ENCODE measurements at places on chromosomes 7 and 10.

- no peak for DNase-seq
These were observed 88.8 kb downstream of the CHST15 start for GRCh38 chr10:124004663-124005004.

DNA sequence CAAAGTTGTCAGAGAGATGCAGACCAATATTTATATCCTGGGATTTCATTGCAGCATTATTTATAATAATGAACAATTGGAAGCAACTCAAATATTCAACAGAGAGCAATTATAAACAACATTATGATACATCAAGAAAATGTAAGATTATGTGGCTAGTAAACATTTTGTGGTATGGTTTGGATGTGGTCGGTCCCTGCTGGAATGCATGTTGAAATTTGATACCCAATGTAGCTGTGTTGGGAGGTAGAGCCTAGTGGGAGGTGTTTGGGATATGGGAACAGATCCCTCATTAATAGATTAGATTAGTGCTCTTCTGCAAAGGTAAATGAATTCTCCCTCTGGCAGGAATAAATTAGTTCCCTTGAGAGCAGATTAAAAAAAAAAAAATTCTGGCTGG lies 350.9 kb downstream of the ANKRD30A start:
- no peak for DNase-seq

- DNase-seq, result no peak
These were observed 40.3 kb downstream of the CYTH3 start for GRCh38 chr7:6232116-6232515.

DNA sequence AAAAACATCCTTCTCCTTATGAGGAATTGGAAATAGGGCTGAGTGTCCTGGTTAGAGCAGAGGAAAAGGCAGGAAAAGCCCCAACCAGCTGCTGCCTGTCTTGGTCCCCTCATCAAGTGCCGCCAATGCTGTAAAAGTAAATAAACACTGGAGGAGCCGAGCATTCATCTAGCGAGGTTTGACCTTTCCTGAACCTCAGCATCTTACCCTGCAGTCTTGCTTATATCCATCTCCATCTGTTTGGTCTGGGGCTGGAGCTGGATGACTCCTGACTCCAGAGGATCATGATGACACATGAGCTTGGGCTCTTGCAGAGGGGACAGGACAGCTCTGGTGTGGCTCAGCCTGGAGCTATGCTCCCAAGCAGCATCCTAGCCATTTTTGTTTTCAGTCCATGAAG lies 501.1 kb downstream of the TNS3 start:
- no peak for DNase-seq

- no peak for DNase-seq
These were observed 184.5 kb downstream of the ADK start for GRCh38 chr10:74335501-74335900.
